ENCODE measurements at places on chromosomes 6 and 20. TPM values are rescaled to one million over a fixed set of nuclear protein-coding genes. Genes with fewer than 3 reads are reported as not detected.
A peak's percentile ranks its signal among the peaks of the same experiment; 100 is the strongest.

DNA sequence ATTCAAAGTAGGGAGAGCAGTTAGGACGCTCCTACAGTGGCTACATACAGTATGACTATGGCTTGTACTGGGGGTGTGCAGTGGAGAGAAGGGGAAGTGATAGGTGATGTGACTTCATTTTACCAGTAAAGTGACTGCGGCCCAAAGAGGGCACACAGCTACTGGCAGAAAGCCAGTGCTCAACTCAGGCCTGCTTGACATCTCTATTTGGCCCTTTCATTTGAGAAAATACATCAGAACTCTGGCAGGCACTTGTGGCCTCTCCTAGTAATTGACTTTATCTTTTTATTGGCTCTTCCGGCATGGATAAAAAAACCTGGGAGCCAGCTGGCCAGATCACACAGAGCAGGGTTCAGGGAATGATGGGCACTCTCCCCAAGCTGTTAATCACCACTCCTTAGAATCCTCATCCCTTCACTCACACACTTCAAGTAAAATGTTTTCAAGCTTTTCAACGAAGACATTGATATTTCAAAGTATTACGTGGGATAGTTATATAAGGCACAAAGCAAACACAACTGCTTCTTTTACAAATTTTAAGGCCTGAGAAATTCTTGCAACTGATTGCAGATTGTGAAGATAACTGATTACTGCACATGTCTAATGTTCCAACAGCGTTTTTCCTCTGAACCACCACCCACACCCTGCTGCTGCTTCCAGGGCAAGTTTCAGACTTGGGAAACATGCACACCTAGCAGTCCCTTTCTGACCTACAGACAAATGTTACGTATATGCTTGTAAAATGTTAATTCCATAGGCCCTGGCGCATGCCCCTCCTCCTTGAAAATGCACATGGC, 73.5 kb downstream of the TNFRSF21 start:
- no peak overlapping the region for H3K4me3 ChIP-seq
- DNase-seq, result no peak
- H3K36me3 ChIP-seq, result peaks cover 16% of the 10 kb centered on the region
- H3K27me3 ChIP-seq, result no peaks in the 10 kb centered on the region

FAM110A gene
- total RNA-seq, result 2.9 TPM

GRCh38 chr20:50332491-50332980, 141.9 kb downstream of the CEBPB start:
- no peaks in the 10 kb centered on the region for H3K36me3 ChIP-seq
- H3K27me3 ChIP-seq, result no peaks in the 10 kb centered on the region
- no peak overlapping the region for H3K27ac ChIP-seq
- no peak for DNase-seq

EYA2 gene
- total RNA-seq, result 28.2 TPM

ZNF165 gene
- total RNA-seq, result 1.7 TPM

DNA sequence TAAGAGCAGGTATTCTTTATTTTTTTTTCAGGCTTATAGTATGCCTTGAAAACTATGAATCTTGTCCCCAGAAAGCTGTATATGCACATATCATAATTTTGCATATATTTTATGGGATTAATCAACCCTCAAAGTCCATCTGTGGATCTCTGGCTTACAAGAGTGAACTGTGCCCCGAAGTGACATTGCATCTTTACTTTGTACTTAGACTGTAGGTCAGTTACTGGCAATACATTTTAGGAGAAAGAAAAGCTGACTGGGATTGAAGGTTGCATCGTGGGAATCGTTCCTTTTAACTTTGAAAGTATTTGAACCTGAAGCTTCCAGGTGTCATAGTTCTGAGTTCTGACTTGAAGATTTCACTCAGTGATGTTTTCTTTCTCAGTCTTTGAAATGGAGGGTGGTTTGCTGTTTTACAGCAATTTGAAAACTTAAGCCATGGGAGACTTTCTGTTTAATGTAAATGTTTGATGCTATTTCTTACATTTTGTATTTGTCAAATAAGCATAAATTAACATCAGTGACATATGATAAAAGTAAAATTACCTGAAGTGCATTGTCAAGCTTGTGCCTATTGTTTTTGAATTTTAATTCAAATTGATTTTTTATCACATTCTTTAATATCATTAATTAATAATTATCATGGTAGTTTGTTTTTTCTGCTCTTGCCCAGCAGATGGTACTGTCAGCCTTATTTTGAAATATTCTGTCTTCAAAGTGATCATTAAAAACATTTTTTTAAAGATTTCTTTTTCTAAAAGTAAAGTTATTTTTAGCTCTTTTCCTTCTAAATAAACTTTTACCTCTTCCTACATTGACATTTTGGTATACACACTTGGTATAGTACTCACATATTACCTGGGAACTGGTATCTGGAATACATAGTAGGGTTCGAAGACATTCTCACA, 29.0 kb downstream of the L3MBTL3 start:
- no peak overlapping the region for H3K27ac ChIP-seq
- DNase-seq, result no peak
- no peaks in the 10 kb centered on the region for H3K36me3 ChIP-seq

DNA sequence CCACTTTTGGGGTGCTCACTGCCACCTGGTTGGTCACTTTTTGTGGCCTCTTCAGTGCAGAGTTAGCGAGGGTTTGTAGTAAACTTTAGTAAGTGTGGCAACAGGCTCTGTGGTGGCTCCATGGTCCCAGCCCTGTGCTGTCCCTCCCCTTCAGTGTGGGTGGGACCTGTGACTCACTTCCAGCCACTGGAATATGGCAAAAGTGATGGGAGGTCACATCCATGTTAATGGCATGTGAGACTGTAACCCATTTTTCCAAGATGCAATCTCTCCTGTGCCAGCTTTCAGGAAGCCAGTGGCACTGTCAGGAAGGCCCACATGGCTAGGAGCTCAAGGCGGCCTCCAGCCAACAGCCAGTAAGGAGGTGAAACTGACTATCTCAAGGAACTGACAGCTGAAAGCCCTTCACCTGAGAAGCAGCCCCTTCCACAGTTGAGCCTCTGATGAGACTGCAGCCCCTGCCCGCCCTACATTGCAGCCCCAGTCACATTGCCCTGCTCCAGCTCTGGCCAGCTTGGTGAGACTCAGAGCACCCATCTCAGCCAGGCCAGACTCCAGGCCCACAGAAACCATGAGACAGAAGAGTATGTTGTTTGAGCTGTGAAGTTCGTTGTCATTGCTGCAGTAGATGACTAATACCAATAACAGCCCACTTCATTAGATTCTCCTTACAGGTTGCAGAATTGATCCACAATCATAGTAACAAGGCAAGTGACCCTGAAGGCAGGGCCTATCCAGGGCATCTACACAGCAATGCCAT, 13.1 kb upstream of the CST7 start:
- no peak overlapping the region for H3K4me3 ChIP-seq
- H3K36me3 ChIP-seq, result no peaks in the 10 kb centered on the region
- no peaks in the 10 kb centered on the region for H3K4me1 ChIP-seq
- H3K27me3 ChIP-seq, result no peaks in the 10 kb centered on the region
- no peak for DNase-seq
- no peak overlapping the region for H3K27ac ChIP-seq

SMIM8 gene
- total RNA-seq, result 16.8 TPM

PROKR2 gene
- total RNA-seq, result 3.2 TPM

ZBTB12 gene
- total RNA-seq, result 7.8 TPM

KCNQ2 gene
- total RNA-seq, result 66.5 TPM

GRCh38 chr6:135990439-135990838, 138.9 kb downstream of the PDE7B start:
- DNase-seq, result no peak
- H3K36me3 ChIP-seq, result no peaks in the 10 kb centered on the region
- no peak overlapping the region for H3K27ac ChIP-seq
- no peak overlapping the region for H3K4me3 ChIP-seq

DNA sequence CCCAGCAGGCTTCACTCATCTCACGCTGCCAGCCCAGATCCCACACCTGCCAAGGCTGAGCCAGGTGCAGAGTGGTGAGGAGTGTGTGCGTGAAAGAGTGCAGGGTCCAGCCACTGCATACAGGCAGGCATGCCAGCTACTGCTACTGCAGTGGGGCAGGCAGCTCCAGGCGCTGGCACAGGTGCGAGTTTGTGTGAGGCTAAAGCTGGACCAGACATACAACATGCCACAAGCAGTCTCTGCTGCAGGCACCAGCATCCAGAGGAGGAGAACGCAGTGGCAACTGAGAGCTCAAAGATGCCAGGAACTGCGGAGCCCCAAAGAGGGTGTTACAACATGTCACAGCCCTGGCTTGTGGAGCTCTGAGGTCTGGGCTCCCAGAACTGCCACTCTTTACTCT, 149.8 kb downstream of the EYS start:
- DNase-seq, result no peak
- H3K4me3 ChIP-seq, result no peak overlapping the region
- no peaks in the 10 kb centered on the region for H3K4me1 ChIP-seq
- H3K36me3 ChIP-seq, result no peaks in the 10 kb centered on the region

GRCh38 chr6:108102965-108103364, 28.4 kb upstream of the OSTM1 start:
- no peak overlapping the region for H3K4me3 ChIP-seq
- no peaks in the 10 kb centered on the region for H3K36me3 ChIP-seq
- no peak overlapping the region for H3K27ac ChIP-seq

DNA sequence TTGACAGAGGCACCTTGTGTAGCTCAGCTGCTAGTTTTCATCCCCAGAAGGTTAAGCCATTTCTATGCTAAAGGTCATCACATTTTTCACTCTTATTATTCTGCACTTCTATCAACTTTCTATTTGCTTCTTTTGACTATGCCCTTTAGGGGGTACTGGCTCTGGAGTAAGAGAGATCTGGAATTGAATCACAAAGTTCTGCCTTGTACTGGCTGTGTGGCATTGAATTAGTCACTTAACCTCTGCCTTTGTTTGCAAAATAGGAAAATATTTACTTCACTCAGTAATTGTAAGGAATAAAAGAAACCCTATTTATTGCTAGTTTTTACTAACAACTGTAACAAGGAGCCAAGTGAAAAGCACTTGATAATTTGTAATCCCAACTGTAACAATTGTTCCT, 56.8 kb upstream of the MTRF1L start:
- no peak for DNase-seq
- no peaks in the 10 kb centered on the region for H3K27me3 ChIP-seq
- no peak overlapping the region for H3K4me3 ChIP-seq
- no peaks in the 10 kb centered on the region for H3K4me1 ChIP-seq

DNA sequence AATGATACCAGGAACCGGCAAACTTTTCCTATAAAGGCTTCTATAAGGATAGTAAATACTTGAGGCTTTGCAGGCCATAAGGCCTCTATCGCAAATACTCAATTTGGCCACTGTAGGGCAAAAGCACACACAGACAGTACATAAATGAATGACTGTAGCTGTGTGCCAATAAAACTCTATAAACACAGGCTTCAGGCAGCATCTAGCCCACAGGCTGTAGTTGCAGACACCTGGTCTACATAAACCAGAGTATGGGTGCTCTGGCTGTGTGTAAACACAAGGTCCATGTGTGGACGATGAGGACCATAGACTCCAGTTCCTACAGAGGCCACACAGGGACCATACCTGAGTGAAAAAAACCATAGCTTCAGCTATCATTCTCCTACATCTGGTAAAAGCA, 52.2 kb downstream of the ZMYND8 start:
- DNase-seq, result no peak
- no peak overlapping the region for H3K4me3 ChIP-seq
- peak overlapping the region; percentile 29 for H3K27ac ChIP-seq
- H3K27me3 ChIP-seq, result no peaks in the 10 kb centered on the region
- peaks cover 20% of the 10 kb centered on the region for H3K4me1 ChIP-seq

- no peak overlapping the region for H3K4me3 ChIP-seq
- DNase-seq, result no peak
- H3K27me3 ChIP-seq, result no peaks in the 10 kb centered on the region
Observed at GRCh38 chr20:24089576-24089975, 101.0 kb upstream of the GGTLC1 start.

PHACTR1 gene
- total RNA-seq, result 30.7 TPM

- no peak overlapping the region for H3K4me3 ChIP-seq
- no peak for DNase-seq
- no peak overlapping the region for H3K27ac ChIP-seq
- H3K4me1 ChIP-seq, result peaks cover 32% of the 10 kb centered on the region
Observed at GRCh38 chr6:155223646-155224451, 40.0 kb upstream of the CLDN20 start.

DNA sequence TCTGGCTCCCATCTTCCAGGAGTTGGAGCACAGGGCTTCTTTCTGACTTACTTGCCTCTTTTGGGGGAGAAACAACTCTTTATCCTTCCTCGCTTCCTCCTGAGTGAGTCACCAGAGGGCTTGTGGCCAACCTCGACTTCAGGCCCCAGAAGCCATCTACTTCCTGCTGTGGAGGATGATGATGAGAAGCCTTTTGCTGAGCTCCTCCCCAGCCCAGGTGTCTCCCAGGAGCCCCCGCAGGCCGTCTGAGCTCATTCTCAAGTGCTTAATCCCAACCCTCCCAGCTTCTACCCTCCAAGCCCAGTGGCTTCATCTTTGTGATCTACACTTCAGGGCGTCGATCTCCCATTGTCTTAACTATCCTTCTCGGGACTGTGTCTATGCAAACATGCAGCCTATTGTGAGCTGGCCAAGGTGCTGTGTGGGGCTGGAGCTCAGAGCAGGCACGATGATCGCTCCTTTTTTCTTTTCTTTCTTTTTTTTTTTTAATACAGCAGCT, 27.9 kb downstream of the SDCBP2 start:
- H3K36me3 ChIP-seq, result peaks cover 68% of the 10 kb centered on the region
- no peaks in the 10 kb centered on the region for H3K27me3 ChIP-seq
- no peak overlapping the region for H3K27ac ChIP-seq
- no peaks in the 10 kb centered on the region for H3K4me1 ChIP-seq

TMEM244 gene
- not detected for total RNA-seq

TP53TG5 gene
- 0.69 TPM for total RNA-seq

NMBR gene
- total RNA-seq, result 1.5 TPM

DNA sequence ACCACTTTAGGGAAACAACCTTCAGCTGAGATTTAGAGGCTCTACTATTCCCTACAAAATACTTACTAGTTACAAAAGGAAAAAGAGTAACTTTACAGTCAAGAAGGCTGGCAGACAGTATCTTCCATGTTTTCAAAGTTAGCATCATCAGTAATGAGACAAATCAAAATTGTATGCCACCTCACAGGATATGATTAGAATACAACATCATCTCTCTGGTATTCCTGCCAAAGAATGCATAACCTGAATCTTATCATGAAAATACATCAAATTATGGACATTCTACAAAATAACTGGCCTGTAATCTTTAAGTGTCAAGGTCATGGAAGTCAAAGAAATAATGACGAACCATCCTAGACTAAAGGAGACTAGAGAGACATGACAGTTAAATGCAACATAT, 38.4 kb downstream of the CDK5RAP1 start:
- H3K4me1 ChIP-seq, result no peaks in the 10 kb centered on the region
- H3K27ac ChIP-seq, result no peak overlapping the region
- no peaks in the 10 kb centered on the region for H3K27me3 ChIP-seq

DNA sequence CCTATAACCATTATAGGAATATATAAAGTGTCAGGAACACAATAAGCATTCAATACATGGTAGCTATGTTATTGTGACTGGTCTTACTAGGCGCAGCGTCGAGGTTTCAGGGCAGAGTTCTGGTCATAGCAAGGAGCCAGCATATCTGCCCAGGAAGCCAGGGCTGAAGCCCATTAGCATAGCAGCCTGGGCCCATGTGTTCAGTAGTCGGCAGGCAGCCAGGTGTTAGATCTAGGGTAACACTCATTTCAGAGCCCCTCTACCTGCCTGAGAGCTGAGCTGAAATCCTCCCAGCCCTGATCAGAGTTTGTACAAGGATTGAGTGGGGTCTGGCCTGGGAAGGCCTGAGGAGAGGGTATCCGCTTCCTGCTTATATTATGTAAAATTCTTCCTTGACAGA, 32.1 kb downstream of the C20orf173 start:
- no peak overlapping the region for H3K4me3 ChIP-seq
- H3K36me3 ChIP-seq, result peaks cover 92% of the 10 kb centered on the region
- no peaks in the 10 kb centered on the region for H3K27me3 ChIP-seq
- no peak for DNase-seq
- no peak overlapping the region for H3K27ac ChIP-seq

Measured in spinal cord (tissue), 10 donors.